ENCODE measurements at places on chromosomes 6 and 20.

- no peak for DNase-seq
These were observed 72.5 kb downstream of the FLRT3 start for GRCh38 chr20:14264869-14265268.

DNA sequence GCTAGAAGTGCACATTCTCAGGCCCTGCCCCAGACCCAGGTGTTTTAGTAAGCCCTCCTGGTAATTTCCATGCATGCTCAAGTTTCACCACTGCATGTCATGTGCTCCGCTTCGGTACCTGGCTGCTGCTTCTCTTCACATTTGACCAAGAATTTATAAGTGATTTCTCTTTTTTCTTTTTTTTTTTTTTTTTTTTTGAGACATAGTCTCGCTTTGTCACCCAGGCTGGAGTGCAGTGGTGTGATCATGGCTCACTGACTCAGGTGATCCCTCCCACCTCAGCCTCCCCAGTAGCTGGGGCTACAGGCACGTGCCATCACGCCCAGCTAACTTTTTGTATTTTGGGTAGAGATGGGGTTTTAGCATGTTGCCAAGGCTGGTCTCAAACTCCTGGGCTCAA is 16.0 kb downstream of the TM9SF4 start:
- DNase-seq = no peak

GRCh38 chr6:42505385-42505718 is 53.6 kb upstream of the TRERF1 start:
- no peak for DNase-seq

DNA sequence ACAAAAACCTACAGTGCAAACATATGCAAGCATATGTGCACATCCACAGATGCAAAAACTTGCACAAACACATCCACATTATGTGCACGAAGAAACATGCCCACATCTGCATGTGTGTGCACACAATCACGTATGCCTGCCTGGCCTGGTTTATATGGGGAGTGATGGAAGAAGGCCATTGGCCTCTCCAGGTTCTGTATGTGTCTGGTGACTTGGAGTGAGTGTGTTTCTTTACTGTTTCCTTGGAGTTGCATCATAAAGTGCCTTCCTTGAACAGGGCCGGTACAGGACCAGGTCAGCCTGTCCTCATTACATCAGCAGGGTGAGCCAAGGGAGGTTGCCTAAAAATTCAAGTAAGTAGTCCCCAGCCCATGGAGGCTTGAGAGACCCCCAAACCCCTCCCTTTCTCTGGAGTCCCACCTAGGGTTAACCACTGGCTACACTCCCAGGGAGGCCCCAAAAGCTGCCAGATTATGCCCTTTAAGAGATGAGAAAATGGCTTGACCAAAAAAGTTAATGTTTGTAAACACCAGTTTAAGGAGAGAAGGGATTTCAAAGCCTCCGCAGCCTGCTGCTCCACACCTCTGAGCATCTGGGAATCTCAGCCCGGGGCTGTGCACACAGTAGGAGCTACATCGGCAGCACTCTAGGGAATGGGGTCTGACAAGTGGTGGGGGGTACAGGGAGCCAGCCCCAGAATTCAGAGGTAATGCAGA is 140.8 kb downstream of the VEGFA start:
- no peak for DNase-seq

DNA sequence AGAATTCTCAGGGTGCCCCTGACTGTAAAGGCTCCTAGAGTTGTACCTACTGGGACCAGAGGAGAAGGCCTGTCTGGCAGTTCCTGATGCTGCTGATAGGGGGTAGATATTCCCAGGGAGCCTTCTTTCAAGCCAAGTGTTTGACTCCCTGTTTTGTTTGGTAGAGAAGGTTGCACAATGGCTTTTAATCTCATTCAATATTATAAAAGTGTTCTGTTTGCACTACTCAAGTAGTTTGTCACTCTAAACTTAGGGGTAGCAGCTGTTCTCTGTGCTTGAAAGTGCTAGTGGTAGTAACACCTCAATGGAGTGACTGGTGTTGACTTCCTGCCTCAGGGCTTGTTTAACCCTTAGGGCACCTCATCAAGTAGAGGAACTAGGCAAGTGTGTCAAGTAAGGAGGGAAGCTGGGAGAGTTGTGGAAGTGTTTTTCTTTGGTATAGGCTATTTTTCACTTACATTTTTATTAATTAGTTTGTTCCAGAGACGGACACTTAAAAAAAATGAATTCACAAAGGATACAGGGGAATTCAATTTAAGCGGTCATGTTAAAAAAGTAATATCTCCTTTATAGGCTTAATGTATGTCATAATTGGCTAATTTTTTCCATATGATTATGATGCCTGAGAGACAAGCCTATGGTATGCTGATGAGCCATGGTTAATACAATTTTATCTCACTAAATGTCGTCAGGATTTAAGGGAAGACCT is 38.1 kb downstream of the BICRAL start:
- DNase-seq = no peak

DNA sequence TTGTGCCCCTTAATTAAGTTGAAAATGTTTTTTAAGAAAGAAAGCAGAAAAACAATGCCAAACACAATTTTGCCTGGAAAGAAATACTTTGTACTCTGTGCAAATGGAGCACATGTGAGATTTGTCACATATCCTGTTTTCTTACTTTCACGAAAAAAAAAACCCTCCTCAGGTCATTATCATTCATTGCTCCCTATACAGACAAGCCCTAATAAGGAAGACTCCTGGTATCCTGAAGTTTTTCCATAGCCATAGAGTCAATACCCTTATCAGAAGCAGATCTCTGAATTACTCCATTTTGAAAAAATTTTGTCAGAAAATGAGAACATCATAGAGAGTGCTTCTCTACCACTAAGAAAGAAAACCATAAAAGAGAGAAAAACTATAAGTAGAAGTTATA is 14.0 kb upstream of the NT5E start:
- no peak for DNase-seq

- DNase-seq = no peak
These were observed 8.1 kb upstream of the AP5S1 start for GRCh38 chr20:3812259-3812681.

GRCh38 chr20:21004386-21005076 is 101.6 kb downstream of the LINC00237 start:
- no peak for DNase-seq

- no peak for DNase-seq
These were observed 491.4 kb downstream of the CBLN4 start for GRCh38 chr20:55513954-55514353.

GRCh38 chr6:89409461-89410035 is 2.5 kb downstream of the RRAGD start:
- DNase-seq = no peak

GRCh38 chr20:2348336-2348735 is 32.4 kb upstream of the TGM6 start:
- no peak for DNase-seq

- DNase-seq = no peak
These were observed 60.0 kb downstream of the CEP162 start for GRCh38 chr6:84167457-84167856.

- no peak for DNase-seq
These were observed 43.5 kb downstream of the ZFAND3 start for GRCh38 chr6:37862992-37863391.

GRCh38 chr6:25172819-25173218 is 106.4 kb upstream of the CARMIL1 start:
- DNase-seq = no peak

- no peak for DNase-seq
These were observed 288.5 kb upstream of the CNR1 start for GRCh38 chr6:88454658-88455057.

DNA sequence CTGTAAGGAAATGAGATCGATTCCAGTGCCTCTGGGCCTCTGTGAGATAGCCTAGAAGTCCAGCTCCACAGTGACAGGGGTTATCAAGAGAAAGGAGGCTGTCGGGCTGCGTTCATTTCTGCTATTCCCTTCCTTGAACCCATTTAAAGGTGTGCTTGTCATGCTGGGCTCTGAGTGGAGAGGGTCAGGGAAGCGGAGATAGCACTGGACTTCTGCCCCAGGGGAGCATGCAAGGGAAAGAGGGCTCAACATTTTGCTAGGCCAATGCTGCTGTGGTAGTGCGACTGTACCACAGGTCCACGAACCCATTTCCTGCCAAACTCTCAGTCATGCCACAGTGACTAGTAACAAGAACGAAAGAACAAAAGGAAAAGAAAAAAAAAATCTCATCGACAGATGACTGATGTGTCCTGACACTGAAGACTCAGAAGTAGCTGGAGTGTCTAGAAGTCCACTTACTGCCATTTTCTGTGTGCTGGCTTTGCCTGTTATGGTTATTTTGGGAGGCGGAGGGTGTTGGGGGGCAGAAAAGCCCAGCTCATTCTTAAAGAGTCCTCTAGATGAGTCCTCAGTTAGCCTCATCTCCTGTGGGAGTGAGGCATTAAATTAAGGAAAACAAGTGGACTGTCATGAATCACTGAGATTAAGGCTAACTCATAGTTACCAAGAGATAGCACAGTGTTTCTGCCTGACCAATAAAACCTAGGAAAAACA is 8.1 kb downstream of the NEDD9 start:
- peak; percentile 58 for DNase-seq

GRCh38 chr20:3251806-3252205 is 12.8 kb upstream of the SLC4A11 start:
- DNase-seq = no peak

DNA sequence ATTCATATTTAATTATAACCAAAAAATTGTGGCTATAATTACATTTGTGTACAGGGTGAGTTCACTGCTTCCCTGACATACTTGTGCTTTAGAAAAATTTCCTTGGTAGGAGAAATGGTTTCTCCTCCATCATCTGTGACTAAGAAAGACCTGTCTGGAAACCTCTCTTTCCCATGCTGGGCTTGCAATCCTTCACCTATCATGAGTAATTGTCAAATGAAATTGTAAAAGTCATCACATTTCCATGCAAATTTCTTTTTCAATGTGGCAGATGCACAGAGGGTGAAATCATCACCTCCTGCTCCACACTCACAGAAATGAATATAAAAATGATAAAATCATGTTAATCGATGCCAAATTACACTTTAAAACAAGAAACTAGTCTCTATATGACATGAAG is 1.5 kb upstream of the SIRPB1 start:
- no peak for DNase-seq

DNA sequence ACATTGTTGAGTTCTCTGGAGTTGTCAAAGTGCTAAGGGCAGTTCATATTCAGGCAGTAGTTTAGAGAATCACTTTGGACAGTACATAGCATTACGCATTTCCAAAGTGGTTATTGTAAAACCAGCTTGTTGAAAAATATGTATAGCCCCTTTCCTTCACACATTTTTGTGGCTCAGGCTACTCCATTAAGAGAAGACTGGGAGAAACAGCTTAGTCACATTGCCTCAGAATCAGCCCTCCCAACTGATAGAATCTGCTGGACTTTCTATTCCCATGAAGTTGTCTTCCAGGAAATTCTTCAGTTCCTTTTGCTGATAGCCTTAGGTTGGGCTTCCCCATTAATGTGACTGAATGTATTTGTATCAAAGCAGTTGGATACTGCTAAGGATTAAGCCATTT is 39.5 kb upstream of the HDGFL1 start:
- DNase-seq = no peak

- DNase-seq = no peak
These were observed 253.6 kb upstream of the RAB32 start for GRCh38 chr6:146289816-146290588.

GRCh38 chr20:48194583-48194982 is 409.3 kb upstream of the SULF2 start:
- no peak for DNase-seq

DNA sequence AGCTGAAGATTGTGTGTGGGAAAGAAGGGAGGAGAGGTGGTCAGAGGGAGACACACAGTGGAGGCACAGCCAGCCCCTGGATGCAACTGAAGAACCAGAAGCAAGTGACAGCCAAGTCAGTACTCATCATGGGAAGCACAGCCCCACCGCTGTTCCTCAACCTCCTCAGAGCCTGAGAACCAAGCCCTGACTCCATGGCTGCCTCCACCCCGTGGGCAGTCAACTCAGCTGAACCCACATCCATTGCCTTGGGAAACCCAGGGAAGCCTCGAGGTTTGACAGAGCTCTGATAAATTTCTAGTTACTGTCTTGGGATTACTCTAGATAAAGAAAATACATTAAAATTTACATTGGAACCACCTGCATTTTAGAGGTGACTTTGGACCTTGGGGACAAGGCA is 29.6 kb downstream of the ALDH5A1 start:
- no peak for DNase-seq

GRCh38 chr20:609371-609964 is 641 bp downstream of the TCF15 start:
- no peak for DNase-seq

GRCh38 chr6:146526192-146526591 is 17.4 kb upstream of the RAB32 start:
- no peak for DNase-seq

GRCh38 chr6:111204305-111204704 is 117.0 kb downstream of the SLC16A10 start:
- no peak for DNase-seq

Data from activated CD4-positive, alpha-beta T cell treated with anti-CD3 and anti-CD28 coated beads for 48 hours (primary cell).